HTR-8/SVneo (cell line): ENCODE measurements at places on chromosomes 3 and 15.
A peak's percentile ranks its signal among the peaks of the same experiment; 100 is the strongest.

- no peak for DNase-seq
Observed at GRCh38 chr3:13497386-13497785, 17.3 kb downstream of the HDAC11 start.

DNA sequence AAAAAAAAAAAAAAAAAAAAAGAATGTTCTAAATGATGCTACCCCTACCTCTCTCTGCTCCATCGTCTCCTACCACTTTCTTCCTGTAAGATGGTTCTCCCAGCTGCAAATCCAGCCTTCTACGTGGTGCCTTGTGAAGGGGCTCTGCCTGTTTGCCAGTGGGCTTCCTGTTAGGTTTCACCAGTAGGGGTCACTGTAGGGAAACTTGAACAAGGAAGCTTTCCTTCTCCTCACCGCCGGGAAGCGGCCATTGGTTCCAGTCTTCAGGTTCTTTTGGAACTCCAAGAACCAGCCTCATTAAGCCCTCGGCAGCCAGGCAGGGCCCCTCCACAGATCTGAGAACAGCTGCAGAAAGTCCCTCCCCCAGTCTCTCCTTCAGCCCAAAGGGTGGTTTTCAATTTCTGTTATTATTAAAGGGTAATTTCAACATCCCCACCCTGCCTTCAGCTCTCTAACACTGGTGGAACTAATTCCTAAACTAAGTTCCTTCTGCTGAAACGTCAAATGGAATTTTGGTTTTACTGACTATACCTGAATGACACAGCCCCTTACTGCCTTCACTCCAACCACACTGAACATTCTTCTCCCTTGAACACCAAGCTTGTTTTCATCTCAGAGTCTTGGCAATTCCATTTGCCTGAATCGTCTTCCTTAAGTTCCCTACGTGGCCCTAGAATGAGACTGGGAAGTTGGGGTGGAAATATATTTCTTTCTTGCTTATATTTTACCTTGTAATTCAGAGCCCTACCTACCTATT is 13.5 kb downstream of the MCCC1 start:
- peak; percentile 23 for DNase-seq

DNA sequence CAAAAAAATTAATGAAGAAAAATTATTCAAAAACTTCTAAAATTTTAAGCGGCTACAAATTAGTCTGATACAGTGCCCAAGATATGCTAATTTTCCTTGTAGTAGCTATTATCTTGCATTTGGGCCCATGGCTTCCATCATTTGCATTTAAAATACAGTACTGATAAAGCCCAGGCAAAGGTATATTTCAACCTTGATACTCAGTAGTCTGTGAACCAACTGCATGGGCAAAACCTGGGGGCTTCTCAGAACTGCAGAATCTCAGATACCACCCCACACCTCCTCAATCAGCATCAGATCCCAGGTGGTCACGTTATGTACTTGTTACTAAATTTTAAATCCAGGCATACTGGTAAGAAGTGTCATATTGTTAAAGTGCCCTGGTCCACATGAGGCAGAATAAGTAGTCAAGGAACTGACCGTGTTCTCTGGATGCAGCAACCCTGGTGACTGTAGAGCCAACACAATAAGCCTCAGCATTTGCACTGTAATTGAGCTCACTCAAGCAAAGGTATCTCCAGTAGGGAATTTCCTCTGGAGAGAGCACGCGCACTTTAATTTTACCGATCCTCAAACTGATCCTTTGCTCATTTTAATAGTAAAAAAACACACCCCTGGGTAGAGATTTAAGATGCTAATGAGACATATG is 31.9 kb downstream of the ZNF385D start:
- no peak for DNase-seq

GRCh38 chr15:66043264-66043663 is 174.0 kb downstream of the RAB11A start:
- DNase-seq: no peak

DNA sequence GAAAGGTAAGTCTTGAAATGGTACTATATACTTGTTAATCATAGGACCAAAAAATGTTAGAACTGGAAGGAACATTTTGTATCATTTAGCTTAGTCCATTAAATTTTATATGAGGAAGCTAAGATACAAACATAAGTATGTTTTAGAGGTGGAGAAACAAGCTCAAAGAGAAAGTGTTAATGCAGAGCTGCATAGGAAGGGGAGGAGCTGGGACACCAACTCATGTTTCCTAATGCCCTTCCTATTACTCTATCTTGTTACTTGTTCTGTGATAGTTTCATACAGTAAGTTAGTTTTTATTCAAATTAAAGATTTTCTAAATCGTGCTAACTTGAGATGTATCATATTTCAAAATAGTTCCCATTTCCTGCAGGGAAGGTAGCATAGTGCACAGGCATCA is 7.4 kb downstream of the SLC35A5 start:
- no peak for DNase-seq

- DNase-seq: no peak
Observed at GRCh38 chr3:70011582-70011981, 12.0 kb downstream of the SAMMSON start.

- DNase-seq: peak; percentile 31
Observed at GRCh38 chr15:83653639-83654378, at the start of gene ADAMTSL3. TSS of gene ADAMTSL3 (plus strand) at chr15:83654123. CDS start at chr15:83655762, 1,639 bp downstream.

GRCh38 chr3:51024121-51024520 is 349.4 kb downstream of the DOCK3 start:
- no peak for DNase-seq

DNA sequence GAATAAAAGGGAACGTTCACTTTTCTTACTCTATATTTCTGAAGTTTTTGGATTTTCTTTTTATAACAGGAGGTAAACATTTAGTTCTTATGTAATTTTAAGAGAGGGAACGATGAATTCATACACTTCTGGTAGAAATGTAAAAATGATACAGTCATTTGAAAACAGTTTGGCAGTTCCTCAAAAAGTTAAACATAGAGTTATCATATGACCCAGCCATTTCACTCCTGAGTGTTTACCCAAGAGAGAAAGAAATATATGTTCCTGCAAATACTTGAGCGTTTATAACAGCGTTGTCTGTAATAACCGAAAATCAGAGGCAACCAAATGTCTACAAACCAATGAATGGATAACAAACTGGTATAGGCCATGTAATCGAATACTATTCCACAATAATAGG is 20.8 kb upstream of the CCR9 start:
- no peak for DNase-seq

- no peak for DNase-seq
Observed at GRCh38 chr15:71201477-71201876, 86.2 kb downstream of the THSD4 start.

- DNase-seq: peak; percentile 50
Observed at GRCh38 chr3:50274371-50275104, 4.3 kb upstream of the LSMEM2 start.

GRCh38 chr3:123884203-123884831 is at the start of gene MYLK:
TSS of gene MYLK (minus strand) at chr3:123884332. CDS start at chr3:123793841, 90,491 bp downstream.
- DNase-seq: peak; percentile 81

DNA sequence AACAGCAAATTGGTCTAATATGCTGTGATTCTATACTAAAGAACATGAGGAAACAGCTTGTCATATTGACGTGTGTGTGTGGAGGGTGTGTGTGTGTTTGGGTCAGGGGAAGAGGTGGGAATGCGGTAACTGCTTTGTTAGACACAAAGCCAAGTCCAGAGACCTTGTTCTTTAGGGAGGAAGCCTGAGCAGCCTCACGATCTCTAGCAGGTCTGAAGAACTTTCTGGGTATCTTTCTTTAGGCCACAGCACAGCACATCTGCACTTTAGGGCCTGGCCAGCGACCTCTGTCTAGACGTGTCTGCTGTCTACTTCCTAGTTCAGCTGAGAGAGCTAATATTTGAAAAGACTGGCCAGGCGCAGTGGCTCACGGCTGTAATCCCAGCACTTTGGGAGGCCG is 220.0 kb upstream of the TPRG1 start:
- no peak for DNase-seq

- no peak for DNase-seq
Observed at GRCh38 chr15:99224372-99225214, 24.8 kb downstream of the TTC23 start.

GRCh38 chr3:184821034-184821433 is 9.1 kb downstream of the VPS8 start:
- DNase-seq: no peak

GRCh38 chr3:153577059-153577736 is 415.2 kb downstream of the RAP2B start:
- no peak for DNase-seq

GRCh38 chr3:77222701-77223100 is 182.8 kb downstream of the ROBO2 start:
- no peak for DNase-seq

GRCh38 chr3:134846911-134847317 is 51.9 kb downstream of the EPHB1 start:
- DNase-seq: peak; percentile 67

DNA sequence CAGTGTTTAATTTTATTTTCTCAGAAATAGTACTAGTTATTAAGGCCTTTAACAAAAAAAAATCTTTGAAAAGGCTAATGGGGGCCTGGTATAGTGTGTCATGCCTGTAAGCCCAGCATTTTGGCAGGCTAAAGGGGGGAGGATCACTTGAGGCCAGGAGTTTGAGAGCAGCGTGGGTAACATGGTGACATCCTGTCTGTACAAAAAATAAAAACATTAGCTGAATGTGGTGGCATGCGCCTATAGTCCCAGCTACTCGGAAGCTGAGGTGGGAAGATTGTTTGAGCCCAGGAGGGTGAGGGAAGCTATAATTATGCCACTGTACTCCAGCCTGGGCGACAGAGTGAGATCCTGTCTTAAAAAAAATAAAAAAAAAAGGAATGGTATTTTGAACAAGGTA is 61.9 kb downstream of the TRAK1 start:
- no peak for DNase-seq

GRCh38 chr3:123683505-123684154 is 98.8 kb upstream of the HACD2 start:
- no peak for DNase-seq
